ENCODE measurements at places on chromosomes 3 and 15.
A peak's percentile ranks its signal among the peaks of the same experiment; 100 is the strongest.

GRCh38 chr3:175226444-175226843 lies 367.3 kb downstream of the NAALADL2 start:
- DNase-seq: no peak

- DNase-seq: no peak
Observed at GRCh38 chr3:171165499-171165921, 139.0 kb upstream of the SLC2A2 start.

- no peak for DNase-seq
Observed at GRCh38 chr3:98644168-98644567, 50.8 kb upstream of the CPOX start.

DNA sequence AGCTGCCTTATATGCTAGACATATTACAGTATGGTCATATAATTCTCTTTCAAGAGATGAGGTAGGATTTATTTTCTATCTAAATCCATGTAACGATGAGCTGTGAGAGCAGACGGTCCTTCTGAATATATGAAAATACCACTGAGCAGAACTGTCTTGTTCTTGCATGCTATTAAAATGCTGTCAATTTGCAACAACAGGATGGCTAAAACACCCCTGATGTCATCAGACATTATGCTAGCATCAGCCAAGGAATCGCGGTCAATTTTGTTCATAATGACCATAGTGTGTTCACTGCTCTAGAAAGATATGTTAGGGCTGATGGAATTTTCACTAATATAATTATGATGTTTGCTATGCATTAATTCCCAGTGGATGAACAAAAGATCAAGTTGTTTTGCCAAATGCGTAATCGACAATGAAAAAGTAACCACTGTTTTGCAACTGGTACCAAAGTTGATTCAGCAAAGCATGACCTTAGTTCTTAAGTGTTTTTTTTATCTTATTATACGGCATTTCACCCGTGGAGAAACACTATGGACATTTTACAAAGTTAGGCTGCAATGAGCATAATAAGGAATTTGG lies 765.4 kb upstream of the NR2F2 start:
- DNase-seq: no peak

GRCh38 chr3:126213379-126214028 lies 33.1 kb upstream of the ALDH1L1 start:
- no peak for DNase-seq

GRCh38 chr3:4476496-4476895 lies 9.4 kb upstream of the SUMF1 start:
- no peak for DNase-seq

DNA sequence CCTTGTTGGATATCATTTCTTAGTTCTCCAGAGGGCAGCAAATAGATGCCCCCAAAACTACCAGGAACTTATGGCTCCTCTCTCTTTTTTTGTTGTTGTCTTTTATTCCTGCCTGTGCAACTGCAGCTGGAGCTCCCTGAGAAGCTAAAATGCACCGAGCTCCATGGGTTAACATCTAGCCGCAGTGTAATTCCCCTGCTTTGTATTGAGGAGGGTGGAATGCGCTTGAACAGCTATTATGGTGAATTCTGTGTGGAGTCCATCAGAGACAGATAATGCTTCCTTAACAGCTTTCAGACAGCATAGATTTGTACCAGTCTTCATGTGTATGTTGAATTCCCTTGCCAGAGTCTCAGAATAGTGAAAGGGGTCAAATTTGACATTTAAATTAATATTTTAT lies 475.2 kb upstream of the FRG2C start:
- DNase-seq: no peak

DNA sequence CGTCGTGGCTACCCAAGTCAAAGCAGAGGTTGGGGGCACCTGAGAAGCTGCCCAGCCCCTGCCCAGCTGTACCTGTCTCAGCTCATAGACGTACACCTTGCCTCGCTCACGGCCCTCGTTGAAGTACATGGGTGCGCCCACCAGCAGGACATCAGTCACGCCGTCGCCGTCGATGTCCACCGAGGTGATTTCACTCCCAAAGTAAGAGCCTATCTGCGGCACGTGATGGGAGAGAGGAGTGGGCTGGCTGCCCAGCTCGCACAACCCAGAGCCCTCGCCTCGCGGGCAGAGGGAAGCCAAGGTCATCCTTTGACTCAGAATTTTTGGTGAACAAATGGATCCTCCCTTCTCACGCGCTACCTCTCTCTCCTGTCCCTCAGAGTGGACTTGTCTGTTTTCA lies 54.7 kb downstream of the FEM1B start:
- DNase-seq: no peak

DNA sequence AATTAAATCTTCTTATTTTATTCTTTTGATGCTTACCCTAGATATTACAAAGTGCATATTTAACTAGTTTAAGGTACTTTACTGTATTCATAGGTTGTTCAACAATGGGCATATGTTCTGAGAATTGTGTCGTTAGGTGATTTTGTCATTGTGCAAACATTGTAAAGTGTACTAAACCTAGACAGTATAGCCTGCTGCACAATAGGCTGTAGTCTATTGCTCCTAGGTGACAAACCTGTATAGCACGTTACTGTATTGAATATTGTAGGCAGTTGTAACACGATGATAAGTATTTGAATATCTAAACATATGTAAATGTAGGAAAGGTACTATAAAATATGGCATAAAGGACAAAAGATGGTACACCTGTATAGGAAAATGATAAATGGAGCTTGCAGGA lies 100.7 kb downstream of the CACNA2D3 start:
- no peak for DNase-seq

GRCh38 chr3:52432225-52432624 lies 12.7 kb downstream of the SEMA3G start:
- DNase-seq: no peak

- no peak for DNase-seq
Observed at GRCh38 chr3:150232992-150233451, 175.1 kb upstream of the TSC22D2 start.

DNA sequence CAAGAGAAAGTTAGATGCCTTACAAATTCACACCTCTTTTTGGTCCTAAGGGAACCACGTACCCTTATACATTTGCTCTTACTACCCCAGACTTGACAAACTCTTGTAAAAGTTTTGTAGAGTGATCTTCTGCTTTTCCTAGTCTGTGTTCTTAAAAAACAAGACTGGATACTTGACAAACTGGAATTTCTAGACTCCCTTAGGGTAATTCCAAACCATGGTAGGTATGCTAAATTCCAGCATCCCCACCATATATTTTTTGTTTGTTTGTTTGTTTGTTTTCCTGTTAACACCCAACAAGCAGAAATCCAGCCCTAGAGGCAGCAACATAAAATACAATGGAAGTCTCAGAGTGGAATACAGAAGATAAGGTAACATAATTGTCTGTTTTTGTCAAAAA lies 280.7 kb upstream of the NR2F2 start:
- no peak for DNase-seq

- no peak for DNase-seq
Observed at GRCh38 chr3:71688121-71688520, 37.1 kb downstream of the EIF4E3 start.

GRCh38 chr3:196969134-196969659 lies 564 bp upstream of the PIGZ start:
- DNase-seq: no peak

- no peak for DNase-seq
Observed at GRCh38 chr3:42773409-42773751, 327 bp upstream of the CCDC13 start.

DNA sequence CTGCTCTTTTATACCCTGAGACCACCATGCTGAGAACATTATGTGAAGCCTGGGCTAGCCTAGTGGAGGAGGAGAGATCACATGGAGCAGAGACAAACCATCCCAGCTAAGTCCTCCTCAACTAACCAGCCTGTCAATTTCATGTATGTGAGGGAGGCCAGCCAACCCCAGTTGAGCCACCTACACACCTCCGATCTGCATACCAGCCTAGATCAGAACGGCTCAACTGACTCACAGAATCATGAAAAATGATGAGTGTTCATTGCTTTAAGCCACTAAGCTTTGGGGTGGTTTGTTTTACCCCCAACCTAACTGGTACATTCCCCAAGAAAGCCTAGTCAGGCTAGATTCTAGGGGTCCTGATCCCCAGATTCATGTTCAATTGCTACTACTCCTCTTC lies 19.4 kb upstream of the CA12 start:
- DNase-seq: no peak

- DNase-seq: no peak
Observed at GRCh38 chr15:67127965-67128364, 62.6 kb downstream of the SMAD3 start.

DNA sequence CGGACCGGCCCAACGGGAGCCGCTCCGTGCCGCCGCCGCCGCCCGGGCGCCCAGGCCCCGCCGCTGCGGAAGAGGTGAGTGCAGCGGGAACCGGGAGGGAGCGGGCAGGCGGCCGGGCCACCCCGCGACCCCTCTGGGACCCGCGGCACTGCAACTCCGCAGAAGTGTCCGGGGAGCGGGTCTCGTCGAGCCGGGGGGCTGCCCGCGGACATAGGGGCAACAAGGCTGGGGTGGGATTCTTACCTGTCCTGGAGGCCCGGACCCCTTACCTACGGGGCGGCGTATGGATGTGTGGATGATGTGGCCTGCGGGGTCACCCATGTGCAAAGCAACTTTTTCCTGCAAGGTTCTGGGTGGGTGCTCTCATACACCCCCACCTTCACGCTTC lies 361 bp downstream of the SEMA3F start:
- no peak for DNase-seq

DNA sequence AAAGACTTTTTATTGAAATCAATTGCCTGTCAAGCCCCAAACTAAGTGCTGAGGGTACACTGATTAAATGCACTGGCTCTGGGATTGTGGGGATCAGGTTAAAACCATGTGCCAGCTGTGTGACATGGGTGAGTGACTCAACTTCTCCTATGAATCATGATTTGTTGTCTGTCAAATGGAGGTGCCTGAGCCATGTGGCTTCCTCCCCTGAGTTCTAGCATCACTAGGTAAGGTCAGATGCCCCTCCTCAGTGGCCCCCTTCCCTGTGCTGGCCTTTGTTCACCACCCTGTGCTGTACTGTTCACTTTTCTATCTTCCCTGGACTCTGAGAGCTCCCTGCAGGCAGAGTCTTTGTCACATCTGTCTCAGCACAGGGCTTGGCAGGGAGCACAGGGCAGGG lies 43.6 kb upstream of the ATP2B2 start:
- DNase-seq: no peak

DNA sequence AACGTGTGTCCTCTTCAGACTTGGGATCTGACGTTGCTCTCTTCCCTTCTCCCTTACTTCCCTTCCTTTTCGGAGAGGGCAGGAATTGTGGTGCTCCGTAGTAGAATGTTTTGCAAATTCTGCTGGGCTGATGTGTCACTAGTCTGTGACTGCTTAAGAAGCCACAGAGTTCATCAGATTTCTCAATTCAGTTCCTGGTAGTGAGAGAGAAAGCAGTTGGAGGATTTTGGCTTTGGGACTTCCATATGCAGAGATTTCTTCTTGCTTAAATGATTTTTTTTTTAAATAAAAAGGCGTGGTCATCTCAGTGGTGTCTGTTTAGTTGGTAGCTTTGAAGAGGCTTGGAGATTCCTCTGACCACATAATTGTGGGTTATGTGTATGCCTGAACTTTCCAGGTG lies 10.1 kb downstream of the CEMIP start:
- DNase-seq: no peak

- DNase-seq: no peak
Observed at GRCh38 chr15:73821181-73821580, 52.2 kb upstream of the TBC1D21 start.

DNA sequence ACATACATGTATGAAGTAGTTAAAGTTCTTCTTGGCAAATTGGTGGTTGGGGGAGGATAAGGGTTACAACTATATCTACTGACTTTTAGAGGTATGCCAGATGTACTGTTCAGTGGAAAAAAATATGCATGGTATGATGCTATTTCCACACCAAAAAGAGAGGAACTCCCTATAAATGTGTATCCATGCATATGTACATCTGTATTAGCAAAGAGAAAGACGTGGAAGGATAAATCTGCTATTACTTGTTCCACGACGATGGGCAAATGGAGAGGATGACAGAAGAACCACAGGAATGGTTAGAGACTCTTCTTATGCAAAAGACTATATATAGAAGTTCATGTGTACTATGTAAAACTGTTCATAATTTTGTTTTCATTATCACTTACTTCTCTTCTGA lies 197.6 kb downstream of the RORA start:
- DNase-seq: no peak

DNA sequence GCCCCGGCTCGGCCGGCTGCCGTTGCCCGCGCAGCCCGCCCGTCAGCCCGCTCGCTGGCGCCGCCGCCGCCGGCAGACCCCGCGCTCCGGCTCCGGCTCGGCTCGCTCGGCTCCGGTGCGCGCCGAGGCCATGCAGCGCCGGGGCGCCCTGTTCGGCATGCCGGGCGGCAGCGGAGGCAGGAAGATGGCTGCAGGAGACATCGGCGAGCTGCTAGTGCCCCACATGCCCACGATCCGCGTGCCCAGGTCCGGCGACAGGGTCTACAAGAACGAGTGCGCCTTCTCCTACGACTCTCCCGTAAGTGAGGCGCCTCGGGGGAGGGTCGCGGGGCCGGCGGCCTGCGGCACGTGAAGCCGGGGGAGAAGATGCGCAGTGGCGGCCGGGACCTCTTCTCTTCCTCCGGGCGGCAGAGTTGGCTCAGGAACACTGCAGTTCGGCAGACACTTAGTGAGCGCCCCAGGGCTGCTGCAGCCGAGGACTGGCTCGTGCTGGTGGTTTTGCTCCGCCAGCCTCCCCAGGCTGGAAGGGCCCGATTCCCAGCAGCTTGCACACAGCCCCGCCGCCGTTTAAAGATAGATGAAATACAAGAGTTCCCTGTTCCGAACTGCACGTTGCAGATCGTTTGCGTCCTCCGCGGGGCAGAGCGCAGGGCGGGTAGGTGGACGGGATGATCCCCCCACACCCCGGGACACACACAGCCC lies 407 bp downstream of the USP13 start:
- peak; percentile 39 for DNase-seq

DNA sequence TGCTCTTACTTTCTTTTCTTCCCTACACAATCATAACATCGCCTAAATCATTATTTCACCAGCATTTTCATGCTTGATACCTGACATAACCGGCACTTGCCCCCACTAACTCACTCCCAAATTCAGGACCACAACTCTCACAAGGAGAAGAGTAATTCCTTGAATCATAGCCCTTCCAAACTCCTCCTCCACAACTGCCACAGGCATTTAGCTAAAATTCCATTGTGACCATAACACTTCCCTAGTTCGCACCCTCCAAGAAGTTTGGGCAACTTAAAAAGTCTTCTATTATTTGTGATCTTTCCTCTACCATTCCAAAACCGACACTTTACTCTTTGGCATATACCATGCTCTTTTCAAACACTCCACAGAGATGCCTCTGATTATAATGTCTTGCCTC lies 59.4 kb upstream of the XRN1 start:
- no peak for DNase-seq

Data from stimulated activated CD8-positive, alpha-beta memory T cell treated with anti-CD3 and anti-CD28 coated beads, Interleukin-2, amount 100 ng/mL, for 1 hour (primary cell).